ENCODE measurements at places on chromosomes 12 and 14.

DNA sequence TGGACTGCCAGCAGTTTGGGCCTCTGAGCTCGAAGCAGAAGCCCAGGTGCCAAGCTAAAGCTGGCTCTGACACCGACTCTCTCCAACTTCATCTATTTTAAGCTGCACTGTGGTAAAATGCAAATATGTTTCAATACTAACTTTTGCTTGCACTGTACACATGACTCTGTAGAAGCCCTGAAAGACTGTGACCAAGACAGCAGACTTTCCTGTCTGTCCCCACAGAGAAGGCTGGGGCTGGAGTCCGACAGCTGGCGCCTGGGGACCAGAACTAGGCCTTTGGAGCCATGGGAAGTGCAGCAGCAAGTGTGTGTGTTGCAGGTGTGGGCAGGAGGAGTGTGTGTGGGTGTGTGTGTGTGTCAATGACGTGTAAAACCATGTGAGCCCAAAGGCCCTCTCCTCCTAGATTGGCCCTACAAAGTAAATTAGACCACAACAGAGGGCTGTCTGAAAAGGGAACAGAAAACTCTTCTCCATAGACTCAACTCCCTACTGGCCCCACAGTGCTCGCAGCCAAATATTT, 16.4 kb upstream of the RAB35 start:
- no peak for DNase-seq

DNA sequence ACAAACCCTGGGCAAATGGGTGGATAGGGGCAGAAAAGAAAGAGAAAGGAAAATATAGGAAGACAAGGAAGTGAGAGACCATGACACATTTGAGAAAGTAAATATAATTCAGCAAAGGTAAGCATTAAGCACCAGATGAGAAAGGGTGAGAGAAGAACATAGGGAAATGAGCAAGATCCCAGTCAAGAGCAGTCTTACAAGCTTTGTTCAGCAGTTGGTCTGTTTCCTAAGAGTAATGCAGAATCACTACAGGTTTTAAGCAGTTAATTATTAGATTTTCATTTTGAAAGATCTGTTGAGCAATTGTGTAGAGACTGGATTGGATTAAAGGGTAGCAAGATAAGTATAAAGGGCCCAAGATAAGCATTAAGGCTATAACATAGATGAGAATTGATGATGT, 146.3 kb downstream of the PLCZ1 start:
- DNase-seq = no peak

DNA sequence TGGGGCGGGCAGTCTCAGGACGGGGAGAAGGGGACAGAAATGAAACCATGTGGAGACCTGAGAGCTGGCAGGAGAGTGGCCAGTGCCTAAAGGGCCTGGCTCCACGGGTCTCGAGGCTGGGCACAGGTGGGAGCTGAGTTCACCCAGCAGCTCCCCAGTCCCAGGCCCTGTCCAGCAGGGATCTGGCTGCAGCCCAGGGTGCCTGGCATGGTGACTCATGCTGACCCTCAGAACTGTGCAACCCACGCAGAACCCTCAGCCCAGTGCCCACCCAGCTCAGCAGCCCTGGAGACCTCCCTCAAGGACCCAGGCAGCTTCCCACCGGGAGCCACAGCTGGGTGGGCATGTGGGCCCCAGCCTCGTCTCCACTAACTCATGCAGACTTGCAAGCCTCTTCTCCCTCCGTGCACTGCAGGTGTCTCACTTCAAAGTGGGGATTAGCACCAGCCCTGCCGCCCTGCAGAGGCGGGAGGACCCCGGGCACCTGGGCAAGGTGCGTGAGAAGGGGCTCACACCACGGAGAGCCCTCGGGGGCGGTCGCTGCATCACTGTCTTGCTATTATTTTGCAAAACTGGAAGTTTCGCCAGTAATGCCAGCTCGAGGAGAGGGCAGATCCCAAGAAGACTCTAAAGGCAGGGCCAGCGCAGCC, 46.3 kb downstream of the CCNK start:
- no peak for DNase-seq

DNA sequence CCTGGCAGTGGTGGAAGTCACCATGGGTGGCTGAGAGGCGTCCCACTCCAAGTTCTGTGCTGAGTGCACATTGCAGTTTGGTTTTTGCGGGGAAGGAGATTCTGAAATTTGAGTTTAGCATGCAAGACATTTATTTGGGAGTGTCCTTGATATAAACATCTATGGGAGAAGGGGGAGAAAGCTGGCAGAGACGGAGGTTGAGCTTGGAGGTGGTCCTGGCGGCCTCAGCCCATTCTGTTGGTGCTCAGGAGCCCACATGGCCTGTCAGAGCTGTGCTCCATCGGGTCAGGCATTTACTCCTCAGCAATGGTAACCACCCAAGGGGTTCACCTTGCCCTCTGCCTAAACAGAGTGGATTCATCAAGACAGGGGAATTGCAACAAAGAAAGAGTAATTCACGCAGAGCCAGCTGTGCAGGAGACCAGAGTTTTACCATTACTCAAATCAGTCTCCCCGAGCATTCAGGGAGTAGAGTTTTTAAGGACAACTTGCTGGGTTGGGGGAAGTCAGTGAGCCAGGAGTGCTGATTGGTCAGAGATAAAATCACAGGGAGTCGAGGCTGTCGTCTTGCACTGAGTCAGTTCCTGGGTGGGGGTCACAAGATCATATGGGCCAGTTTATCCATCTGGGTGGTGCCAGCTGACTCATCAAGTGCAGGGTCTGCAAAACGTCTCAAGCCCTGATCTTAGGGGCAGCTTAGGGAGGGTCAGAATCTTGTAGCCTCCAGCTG, 323.3 kb upstream of the TMEM132C start:
- DNase-seq = no peak

- DNase-seq = no peak
These were observed 68.3 kb downstream of the RERG start for GRCh38 chr12:15152868-15153267.

GRCh38 chr12:49881415-49882247, 22.1 kb downstream of the FAIM2 start:
- no peak for DNase-seq

- no peak for DNase-seq
These were observed 13.5 kb downstream of the C14orf132 start for GRCh38 chr14:96052541-96053247.

DNA sequence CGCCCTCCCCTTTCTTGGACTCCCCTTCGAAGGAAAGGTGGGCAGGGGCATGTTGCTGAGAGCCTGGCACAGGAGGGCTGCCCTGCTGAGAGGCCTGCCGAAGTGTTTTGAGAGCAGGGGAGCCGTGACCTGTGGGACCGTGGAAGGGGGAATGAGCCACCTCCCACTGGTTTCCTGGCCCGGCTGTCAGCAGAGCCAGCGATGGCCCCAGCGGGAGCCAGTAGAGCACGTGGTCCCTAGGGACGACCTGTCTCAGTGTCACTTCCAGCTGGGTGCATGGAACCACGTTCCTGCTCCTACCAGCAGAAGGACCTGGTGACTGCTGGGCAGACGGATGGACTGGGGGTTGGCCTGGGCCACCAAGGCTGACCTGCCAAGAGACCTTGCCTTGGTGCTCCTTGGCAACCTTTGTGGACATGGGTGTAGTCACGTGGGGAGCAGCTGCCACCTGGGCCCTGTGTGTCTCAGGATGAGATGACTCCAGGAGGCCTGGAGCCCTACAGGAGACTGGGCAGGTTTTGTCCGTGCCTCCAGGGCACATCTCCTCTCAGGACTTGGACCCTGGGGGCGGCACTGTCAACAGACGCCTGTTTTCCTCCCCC, 34.6 kb downstream of the BEGAIN start:
- DNase-seq = no peak

DNA sequence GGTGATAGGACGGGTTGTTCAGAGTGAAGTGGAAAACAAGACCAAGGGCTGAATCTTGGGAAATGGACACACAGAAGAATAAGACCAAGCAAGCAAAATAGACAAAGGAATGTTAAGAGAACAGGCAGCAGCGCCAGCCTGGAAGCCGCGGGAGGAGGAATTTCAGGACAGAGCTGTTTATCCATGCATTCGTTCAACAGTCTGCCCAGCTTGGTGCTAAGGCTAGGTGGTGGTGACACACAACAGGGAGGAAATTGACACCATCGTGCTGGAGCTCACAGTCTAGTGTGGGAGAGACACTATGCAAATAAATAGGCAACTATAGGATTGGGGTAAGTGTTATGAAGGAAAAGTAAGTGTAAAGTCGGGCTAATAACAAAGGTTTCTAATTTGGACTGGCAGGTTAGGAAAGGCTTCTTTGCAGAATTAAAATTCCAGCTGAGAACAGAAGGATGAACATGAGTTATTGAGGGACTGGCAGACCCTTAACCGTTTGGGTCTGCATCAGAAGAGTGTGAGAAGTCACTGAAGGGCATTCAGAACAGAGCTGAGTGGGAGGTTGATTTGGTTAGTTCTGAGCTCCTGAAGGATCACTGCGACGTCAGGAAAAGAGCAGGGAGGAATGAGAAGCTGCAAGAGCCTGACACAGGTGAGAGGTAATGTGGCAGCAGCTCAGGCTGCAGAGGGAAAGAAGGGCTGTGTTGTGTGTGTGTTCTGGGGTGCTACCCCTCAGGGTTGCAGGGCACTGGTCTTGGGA, 242.6 kb upstream of the FKBP4 start:
- no peak for DNase-seq

DNA sequence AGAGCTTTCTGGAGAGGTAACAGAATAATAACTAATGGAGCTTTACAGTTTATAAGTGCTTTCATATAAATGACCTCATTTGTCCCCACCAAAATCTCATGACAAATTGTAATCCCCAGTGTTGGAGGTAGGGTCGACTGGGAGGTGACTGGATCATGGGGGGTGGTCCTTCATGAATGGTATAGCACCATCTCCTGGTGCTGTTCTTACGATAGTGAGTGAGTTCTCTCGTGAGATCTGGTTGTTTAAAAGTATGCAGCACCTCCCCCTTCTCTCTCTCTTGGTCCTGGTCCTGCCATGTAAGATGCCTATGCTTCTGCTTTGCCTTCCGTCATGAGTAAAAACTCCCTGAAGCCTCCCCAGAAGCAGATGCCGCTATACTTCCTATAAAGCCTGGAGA, 423.3 kb upstream of the GARIN6 start:
- no peak for DNase-seq

DNA sequence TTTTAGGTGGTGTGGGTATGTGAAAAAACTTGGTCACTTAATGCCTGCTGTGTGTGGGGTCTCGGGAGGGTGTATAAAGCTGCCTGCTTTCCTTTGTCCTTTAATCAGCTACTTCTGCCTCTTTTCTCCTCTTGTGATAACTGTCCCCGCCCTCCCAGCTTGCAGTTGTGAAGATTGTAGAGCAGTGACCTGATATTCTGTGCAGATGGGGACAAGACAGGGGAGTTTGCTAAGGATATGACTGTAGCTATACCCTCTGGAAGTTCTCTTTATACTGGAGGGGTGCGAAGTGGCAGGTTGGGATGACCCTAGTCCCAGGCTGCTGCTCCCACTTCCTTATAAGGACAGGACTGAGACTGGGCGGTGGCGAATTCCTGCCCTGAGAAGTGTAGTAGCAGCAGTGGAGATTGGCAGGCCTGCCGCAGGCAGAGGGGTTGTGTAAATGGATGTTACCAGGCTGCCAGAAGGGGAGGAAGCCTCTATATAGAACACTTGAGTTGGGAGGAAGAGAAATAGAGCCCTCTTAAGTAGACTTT, 835 bp downstream of the MYL6 start:
- DNase-seq = no peak
